ENCODE measurements at places on chromosomes 1 and 21.

DNA sequence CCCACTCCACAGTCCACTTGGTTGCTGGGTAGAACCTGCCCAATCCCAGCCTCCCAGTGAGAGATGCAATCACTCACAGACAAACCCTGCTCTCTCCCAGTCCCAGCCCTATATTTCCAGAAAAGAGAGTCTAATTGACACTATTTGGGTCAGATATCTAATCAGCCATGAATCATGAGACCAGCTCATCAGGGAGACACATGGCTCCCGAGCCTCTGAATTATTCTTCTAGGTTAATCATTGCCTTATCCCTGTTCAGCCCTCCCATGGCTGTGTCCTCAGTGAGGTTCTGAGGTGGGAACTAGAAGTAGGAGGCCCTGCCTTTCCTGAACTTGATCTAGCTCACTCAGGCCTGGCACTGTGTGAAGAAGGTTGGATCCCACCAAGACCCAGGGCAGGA is 49.9 kb upstream of the ZC3H12A start:
- DNase-seq, result no peak

GRCh38 chr1:201347498-201348210 is 29.8 kb downstream of the TNNT2 start:
- DNase-seq, result no peak

GRCh38 chr1:198333744-198334143 is 176.9 kb downstream of the NEK7 start:
- DNase-seq, result no peak

GRCh38 chr1:38858833-38859560 is 575 bp downstream of the RRAGC start:
- DNase-seq, result no peak

DNA sequence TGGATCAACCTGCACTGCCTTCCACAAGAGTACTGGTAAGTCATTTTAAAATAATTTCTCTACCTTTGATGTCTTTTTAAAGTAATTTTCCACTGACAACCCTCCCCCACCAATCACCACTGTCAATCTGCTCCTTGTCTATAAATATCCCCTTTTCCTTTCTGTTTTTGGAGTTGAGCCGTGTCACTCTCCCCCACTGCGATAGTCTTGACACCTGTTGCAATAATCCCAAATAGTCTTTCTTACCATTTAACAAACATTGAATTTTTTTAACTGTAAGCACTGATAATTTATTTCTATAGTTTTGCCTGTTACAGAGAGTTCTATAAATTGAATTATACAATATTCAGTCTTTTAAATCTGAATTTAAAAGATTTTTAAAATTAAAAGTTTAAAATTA is 420.9 kb downstream of the COL11A1 start:
- no peak for DNase-seq

DNA sequence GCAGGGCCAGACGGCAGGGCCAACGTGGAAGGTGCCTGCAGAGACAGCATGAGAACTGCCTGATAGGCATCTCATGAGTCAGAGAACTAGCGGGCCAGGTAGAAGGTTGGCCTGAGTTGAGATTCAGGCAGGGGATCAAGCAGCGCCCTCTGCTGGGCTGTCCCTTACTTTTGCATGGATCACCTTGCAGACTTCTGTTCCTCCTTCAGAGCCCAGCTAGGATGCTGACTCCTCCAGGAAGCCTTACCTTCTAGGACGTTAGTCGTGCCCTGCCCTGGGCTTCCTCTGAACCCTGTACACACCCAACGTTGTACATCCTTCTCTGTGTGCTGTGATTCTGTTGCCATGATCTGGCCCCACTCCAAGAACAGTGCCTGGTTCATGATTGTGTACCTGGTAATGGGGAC is 231.3 kb upstream of the VAMP3 start:
- peak; percentile 75 for DNase-seq

GRCh38 chr1:94056171-94056570 is 64.8 kb downstream of the ABCA4 start:
- DNase-seq, result no peak

GRCh38 chr1:225426395-225427234 is 1.2 kb downstream of the LBR start:
- no peak for DNase-seq

DNA sequence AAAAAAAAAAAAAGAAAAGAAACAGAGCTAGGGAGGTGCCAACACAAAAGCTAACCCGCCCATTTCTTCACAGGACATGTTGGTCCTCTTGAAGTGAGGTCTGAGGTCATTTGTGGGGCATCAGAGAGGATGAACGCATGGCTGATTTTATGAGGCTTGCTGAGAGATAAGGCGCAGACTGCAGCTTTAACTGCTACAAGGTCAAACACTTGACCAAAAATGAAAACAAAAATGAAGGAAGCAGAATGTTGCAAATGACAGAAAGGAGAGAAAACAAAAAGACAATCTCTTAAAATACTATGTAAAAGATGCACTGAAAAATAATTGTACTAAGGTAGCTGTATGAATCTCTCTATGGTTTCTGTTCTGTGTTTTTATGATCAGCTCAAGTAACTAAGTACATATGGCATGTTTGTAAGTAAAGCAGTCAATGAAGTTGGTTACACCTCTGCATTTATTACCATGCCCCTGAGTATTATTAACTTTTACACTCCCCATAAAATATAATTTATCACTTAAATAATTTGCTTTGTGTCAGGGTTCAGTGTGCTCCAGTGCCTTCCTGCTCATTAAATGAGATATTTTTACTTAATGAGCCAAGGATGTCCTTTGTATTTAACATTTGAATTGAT is 249.1 kb upstream of the NR5A2 start:
- no peak for DNase-seq

DNA sequence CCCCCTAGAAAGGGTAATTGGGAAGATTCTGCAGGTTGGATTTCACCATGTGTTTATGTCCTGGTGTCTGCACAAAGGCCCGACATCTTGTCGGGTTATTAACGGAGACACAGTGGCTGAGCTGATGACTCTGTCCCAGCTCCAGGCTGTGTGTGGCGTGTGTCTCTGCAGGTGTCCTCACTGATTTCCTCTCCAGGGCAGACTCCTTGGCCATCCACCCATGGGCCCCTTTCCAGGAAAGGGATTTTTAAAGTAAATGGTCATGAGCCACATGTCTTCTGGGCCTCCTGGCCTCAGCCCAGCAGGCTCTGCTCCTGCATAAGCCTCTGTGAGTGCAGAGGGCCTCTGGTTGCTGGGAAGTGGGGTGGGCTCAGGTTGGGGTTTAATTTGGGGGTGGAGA is 418.7 kb upstream of the VAMP3 start:
- DNase-seq, result no peak

Data from SHP77 (cell line).